ENCODE measurements at places on chromosomes 3 and 15. TPM values are rescaled to one million over a fixed set of nuclear protein-coding genes. Genes with fewer than 3 reads are reported as not detected.

GRCh38 chr15:87597346-87598052 is 659.0 kb downstream of the NTRK3 start:
- no peak for DNase-seq

- no peak for DNase-seq
Measured at GRCh38 chr15:36278219-36278618, 301.2 kb upstream of the CDIN1 start.

GRCh38 chr3:53657651-53658050 is 163.2 kb downstream of the CACNA1D start:
- no peak for DNase-seq

DNA sequence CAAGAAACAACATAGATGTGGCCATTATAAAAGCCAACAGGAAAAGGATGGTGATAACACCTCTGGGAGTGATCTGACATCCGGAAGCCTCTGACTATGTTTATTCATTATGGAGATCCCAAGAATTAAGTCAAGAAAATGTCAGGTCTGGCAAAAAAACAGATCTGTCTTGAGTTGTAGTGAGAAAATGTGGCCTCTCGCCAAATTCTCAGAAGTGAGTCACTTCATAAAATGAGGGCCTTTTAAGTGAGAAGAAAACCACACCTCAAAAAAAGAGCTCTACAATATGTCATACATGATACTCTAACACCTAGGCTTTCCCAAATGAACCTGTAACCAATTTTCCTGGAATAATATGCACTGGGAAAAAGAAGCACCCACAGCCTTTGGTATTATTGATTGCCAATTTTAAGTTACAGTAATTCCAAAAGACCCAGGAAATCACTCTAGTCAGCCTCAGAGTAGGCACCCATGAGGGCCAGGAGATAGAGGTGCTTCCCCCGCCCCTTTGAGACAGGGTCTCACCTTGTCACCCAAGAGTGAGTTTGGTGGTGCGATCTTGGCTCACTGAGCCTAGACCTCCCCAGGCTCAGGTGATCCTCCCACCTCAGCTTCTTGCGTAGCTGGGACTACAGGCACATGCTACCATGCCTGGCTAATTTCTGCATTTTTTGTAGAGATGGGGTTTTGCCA is 38.0 kb downstream of the CCR3 start:
- no peak for DNase-seq

- no peak for DNase-seq
Measured at GRCh38 chr3:120450600-120451271, at the start of gene FSTL1. Gene FSTL1, minus strand, starts transcription at chr3:120450992. Its CDS starts 246 bp downstream, at chr3:120450746.

GRCh38 chr15:94909510-94909909 is 678.1 kb downstream of the MCTP2 start:
- no peak for DNase-seq

DNA sequence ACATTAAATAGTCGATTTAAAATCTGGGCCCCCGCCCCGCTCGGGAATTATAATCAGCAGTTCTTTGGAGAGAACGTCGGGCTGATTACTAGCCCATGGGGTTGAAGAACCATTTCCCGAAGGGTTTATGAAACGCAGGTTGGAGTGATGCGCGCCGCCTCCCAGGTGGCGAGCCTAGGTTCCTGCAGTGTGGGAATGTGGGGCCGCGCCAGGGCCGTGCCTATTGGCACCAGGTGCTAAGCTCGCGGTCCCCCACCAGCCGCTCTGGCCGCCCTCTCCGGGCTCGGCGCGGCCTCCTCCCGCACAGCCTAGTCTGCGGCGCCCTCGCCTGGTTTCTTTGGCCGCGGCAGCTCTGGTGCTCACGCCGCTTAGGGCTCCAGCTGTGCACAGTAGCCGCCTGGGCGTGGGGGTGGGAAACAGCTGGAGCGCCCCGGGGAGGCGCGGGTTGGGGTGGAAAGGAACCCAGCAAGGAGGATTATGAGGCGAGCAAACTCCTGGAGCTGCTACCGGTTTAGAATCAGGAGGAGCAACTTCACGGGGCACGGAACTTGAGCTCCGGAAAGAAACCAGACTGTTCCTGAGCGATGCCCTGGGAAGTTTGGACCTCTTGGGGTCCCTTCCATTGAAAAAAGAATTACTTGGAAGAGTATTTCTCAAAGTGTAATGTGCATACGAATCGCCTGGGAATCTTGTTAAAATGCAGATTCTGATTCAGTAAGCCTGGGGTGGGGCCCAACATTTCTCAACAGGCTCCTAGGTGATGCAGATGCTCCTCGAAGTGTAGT is 5.6 kb upstream of the MECOM start:
- DNase-seq = no peak

DNA sequence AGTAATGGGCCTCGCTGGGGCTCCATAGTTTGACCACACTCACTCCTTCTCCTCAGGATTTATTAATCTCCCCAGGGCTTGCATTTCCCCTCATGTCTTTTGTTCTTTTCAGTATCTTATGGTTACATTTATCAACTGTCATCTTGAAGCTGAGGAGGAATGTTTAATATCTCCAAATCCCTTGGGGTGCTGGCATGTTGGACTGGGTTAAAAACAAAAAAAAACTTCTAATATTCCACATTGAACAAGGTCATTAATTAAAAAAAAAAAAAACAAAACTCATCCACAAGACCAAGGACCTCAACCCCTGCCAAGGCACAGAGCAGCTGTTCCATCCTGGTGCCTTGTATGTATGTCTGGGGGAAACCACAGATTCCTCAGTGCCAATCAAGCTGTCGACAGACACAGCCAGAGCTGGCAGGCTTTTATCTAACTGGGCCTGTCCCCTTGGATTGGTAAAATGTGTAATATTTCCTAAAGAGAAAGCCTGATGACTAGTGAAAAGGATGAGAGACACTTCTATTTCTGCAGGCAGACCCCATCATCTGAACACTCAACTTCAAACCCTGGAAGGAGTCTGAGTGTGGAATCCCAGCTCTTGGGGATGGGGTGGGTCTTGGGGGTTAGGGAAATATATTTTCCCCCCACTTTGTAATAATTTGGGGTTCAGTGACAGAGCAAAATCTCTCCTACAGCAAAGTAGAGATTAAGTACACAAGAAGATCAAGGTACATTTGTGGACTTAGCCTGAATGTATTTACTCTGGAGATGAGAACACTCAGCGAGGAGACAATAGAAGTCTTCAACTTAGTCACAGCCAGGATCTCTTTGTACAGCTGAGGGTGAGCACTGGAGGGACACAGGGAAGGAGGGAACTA is 69.1 kb downstream of the TTC23 start:
- DNase-seq = no peak

The PRSS50 gene
- not detected for total RNA-seq

- DNase-seq = no peak
Measured at GRCh38 chr3:10780243-10780642, 35.8 kb upstream of the SLC6A11 start.

The PDE8A gene
- 24.4 TPM for total RNA-seq

The MBNL1 gene
- 452 TPM for total RNA-seq

The LMAN1L gene
- not detected for total RNA-seq

The C3orf70 gene
- 0.42 TPM for total RNA-seq

The ITIH3 gene
- not detected for total RNA-seq

- DNase-seq = no peak
Measured at GRCh38 chr3:22942981-22943380, 260.1 kb upstream of the UBE2E2 start.

DNA sequence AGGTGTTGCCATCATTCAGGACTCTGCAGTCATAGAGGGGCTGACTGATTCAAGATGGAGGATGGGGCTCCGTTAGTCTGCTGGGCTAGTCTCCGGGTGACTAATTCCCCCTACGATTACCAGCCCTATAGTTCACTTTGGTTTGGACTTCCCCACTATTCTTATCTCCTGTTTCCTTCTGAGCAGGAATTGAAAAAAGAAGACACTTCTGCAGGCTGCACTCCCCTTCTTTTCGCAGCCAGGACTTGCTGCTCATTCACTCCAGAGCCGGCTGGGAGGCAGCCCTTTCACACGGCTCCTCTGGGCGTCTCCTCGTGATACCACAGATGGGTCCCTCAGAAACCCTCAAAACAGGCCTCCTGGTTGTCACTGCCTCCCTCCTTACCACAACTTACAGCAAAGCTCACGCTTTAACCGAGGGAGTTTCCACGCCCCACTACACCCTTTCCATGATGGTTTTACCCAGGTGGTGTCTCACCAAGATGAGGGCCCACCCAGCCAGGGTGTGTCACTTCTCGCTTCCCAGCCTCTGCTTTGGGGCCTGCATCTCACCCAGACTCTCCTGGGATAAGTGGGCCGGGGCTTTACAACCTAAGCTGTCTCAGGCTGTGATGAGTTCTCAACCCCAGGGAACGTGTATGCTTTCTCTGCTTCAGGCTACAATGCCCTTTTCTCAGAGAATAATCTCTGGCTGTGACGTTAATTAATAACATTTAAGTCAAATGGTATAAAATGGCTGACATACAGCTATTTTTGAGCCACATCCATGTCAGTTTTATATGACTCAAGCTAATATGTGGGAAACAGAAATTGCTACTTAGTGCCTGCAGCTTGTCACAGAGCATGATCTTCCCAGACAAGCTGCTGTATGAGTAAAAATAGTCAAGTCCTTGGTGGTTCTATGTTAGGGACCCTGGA is 11.9 kb downstream of the CX3CR1 start:
- DNase-seq = no peak

The IGF2BP2 gene
- total RNA-seq = 62.0 TPM

The CGNL1 gene
- 50.1 TPM for total RNA-seq

GRCh38 chr15:91478717-91479191 is 374.8 kb upstream of the SLCO3A1 start:
- no peak for DNase-seq

- no peak for DNase-seq
Measured at GRCh38 chr15:37015451-37015850, 84.9 kb downstream of the MEIS2 start.

DNA sequence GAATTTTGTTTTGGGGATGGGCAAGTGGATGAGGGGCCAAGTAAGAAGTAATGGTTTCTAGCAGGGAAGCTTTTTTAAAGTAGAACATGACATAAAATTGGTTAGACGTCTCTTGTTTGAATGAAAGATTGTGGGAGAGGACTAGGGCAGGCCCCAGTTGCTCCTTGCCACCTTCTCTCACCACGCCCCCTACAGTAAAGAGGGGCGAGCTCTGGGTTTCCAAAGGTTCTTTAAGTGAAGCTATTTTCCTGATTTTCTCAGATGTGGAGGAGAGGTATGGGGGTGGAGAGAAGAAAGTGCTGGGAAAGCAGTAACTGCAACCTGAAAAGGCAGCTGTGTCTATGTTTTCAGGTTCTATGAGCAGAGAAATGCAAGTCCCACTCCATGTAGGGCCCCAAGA is 32.6 kb upstream of the SKIL start:
- DNase-seq = no peak

The PLOD2 gene
- 312 TPM for total RNA-seq

DNA sequence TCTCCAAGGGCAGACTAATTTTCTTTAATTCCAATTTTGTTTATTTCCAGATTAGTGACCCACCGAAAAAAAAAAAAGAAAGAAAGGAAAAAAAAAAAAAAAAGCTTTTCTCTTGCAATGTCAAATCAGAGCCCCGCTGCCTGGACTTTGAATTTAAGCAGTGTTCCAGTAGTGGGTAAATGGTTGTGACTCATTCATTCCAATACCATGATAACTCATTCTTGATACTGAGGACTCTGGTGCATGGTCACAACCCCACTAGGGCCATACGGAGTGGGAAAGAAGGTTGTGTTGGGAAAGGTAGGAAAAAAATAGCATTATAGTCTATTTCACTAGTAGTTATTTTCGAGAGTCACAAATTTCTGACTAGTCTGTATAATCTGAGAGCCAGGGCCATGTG is 59.1 kb upstream of the COL8A1 start:
- no peak for DNase-seq

GRCh38 chr3:156630081-156630772 is 44.2 kb upstream of the TIPARP start:
- no peak for DNase-seq

The TLE3 gene
- total RNA-seq = 25.6 TPM

- peak; percentile 66 for DNase-seq
Measured at GRCh38 chr15:82093774-82094211, 48.0 kb upstream of the MEX3B start.
